ENCODE measurements at places on chromosomes 7 and 10.

- no peak for DNase-seq
Measured at GRCh38 chr7:24734306-24734705, 23.0 kb downstream of the GSDME start.

DNA sequence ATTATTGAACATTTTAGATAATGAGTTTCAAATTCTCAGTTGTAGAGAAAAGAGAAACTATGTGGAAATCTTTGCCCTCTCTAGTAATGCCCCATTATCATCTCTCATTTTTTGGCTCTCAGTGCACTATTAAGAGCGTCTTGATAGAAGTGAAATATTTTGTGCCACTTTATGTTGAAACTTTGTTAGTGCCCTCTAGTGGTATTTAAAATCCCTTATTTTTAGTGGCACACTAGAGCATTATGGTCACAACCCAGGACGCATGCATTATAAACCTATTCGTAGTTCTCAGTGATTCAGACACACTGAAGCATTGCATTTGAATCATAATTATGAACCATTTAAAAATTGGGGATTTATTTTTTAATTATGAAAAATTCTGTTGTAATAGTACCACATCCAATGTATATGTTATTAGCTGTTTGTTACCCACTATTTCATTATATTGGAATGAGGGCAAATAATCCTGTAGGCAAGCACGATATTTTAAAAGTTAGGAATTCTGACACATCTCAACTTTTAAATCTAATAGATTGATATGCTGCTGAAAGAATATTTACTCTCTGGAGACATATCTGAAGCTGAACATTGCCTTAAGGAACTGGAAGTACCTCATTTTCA is 21.9 kb downstream of the PDCD4 start:
- DNase-seq = no peak

- no peak for DNase-seq
Measured at GRCh38 chr10:5973069-5973468, 4.3 kb downstream of the IL15RA start.

- no peak for DNase-seq
Measured at GRCh38 chr10:60737242-60737641, 41.0 kb upstream of the CDK1 start.

GRCh38 chr10:52220947-52221346 is 93.1 kb upstream of the DKK1 start:
- no peak for DNase-seq

- DNase-seq = no peak
Measured at GRCh38 chr10:89535171-89536012, at the start of gene SLC16A12. Gene SLC16A12 (minus strand): TSS chr10:89535594. CDS start chr10:89462578, 73,016 bp downstream.

DNA sequence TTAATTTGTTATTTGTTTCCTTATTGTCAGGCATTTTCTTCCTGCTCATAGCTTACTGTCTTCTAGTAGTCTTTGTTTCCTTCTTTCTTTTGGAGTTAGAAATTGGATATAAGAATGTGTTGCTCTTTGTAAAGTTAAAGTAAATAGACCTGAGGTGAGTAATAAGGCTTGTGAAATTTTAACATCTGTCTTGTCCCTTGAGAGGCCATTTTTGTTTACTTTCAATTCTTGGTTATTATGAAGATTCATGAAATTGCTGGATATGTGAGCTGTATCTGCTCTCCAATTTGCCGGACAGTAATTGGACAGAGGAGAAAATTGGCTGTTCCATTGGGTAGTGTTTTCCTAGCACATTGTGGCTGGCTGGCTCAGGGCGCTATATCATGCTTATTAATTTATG is 260.7 kb downstream of the EXOC4 start:
- no peak for DNase-seq

DNA sequence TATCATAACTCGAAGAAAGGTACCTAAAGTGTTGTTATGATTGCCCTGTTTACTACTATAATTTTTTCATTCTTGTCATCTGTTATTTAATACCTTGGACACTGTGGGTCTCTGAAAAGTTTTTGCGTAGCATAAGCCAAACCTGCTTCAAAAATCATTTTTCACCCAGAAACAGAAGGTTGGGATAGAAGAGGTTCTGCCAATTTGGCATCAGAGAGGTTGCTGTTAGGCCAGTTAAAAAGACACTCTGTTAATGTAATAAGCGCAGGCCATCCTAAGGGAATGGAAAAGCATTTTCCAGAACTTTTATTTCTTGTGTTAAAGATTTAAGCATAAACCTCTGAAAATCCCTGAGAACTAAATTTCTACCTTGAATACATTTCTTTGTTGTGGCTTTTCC is 212.2 kb downstream of the BMPER start:
- DNase-seq = no peak

- DNase-seq = no peak
Measured at GRCh38 chr10:11560076-11560709, 51.3 kb downstream of the USP6NL start.

- DNase-seq = no peak
Measured at GRCh38 chr7:100966542-100967291, 2.6 kb upstream of the MUC12 start.

DNA sequence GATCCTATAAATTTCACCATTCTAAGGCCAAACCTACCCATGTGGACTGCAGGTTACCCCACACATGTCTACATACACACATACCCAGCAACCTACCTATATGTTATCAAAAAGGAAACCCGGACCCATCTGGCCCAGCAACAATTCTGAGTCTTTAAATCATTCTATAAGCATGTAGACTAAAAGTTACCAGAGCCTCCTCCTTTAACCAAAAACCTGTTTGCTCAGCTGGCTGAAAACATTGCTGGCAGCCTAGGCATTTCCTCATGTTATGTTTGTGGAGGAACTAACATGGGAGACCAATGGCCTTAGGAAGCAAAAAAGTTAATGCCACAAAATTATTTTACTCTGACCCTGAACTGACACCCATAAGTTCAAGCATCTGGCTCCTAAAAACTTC is 5.3 kb upstream of the ADCK2 start:
- DNase-seq = no peak

GRCh38 chr7:88046839-88047573 is 113.0 kb downstream of the ADAM22 start:
- DNase-seq = no peak

All from activated CD4-positive, CD25-positive, alpha-beta regulatory T cell (primary cell).